ENCODE measurements at places on chromosomes 6 and 20.

- DNase-seq, result no peak
These were observed 8.6 kb upstream of the PFDN4 start for GRCh38 chr20:54199283-54199682.

GRCh38 chr6:131029626-131030297 is 33.3 kb downstream of the EPB41L2 start:
- DNase-seq, result no peak

- no peak for DNase-seq
These were observed 8.9 kb upstream of the AHCY start for GRCh38 chr20:34312024-34312460.

- DNase-seq, result no peak
These were observed 11.4 kb downstream of the ZC3H12D start for GRCh38 chr6:149473080-149474052.

GRCh38 chr6:122476131-122476530 is 4.5 kb upstream of the SERINC1 start:
- DNase-seq, result no peak

DNA sequence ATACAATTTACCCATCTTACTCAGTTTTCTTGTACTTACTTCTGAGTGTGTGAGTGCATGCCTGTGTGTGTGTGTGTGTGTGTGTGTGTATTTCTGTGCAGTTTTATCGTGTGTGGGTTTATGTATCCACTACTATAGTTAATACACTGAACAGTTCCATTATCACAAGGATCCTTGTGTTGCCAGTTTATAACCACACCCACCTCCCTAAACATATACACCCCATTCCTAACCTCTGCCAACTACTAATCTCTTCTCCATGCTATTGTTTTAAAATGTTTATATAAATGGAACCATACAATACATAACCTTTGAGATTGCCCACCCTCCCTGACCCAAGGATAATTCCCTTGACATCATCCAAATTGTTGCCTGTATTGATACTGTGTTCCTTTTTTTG is 18.7 kb downstream of the POFUT1 start:
- DNase-seq, result no peak

DNA sequence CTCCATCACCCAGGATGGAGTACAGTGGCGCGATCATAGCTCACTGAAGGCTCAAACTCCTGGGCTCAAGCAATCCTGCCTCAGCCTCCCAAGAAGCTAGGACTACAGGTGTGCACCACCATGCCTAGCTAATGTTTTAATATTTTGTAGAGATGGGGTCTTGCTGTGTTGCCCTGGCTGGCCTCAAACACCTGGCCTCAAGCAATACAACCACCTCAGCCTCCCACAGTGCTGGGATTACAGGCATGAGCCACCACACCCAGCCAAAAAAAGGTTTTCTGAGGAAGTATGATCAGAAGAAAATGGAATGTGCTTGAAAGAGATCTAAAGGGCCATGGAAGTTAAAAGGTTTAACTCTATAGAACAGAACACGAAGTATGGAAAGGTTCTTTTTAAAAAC is 8.7 kb downstream of the RBBP9 start:
- no peak for DNase-seq

GRCh38 chr6:35166520-35166919 is 25.4 kb upstream of the TCP11 start:
- DNase-seq, result no peak

DNA sequence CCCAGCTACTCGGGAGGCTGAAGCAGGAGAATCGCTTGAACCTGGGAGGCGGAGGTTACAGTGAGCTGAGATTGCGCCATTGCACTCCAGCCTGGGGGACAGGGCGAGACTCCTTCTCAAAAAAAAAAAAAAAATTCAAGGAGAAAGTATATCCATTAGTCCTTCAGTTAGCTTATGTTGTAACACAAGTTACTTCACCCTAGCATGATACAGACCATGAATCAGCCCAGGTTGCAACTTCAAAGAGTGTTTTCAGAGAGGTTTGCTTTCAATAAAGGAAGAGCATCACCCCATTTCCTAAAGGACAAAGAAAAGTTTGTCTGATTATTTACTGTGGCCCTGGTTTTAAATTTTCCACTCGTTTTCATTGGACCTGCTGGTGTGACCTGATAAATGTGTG is 73.0 kb downstream of the SERAC1 start:
- no peak for DNase-seq

GRCh38 chr6:1613688-1614447 is 4.2 kb downstream of the FOXC1 start:
- no peak for DNase-seq

DNA sequence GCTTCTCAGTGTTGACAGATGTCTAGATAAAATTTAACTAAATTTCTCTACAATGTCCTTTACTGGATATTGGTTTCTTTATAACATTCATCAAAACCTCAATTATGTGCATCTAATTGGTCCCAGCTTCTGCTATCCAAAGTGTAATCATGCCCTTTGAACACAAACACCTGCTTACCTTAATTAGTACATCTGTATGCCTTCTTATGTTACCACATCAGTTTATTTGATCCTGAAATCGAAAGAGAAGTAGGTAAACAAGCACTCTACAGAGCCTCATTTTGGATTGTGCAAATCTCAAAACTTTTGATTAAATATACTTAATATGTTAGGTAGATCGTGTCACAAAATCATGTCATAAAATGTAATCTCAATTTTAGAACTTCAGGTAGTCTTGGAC is 36.5 kb downstream of the TAB2 start:
- no peak for DNase-seq

DNA sequence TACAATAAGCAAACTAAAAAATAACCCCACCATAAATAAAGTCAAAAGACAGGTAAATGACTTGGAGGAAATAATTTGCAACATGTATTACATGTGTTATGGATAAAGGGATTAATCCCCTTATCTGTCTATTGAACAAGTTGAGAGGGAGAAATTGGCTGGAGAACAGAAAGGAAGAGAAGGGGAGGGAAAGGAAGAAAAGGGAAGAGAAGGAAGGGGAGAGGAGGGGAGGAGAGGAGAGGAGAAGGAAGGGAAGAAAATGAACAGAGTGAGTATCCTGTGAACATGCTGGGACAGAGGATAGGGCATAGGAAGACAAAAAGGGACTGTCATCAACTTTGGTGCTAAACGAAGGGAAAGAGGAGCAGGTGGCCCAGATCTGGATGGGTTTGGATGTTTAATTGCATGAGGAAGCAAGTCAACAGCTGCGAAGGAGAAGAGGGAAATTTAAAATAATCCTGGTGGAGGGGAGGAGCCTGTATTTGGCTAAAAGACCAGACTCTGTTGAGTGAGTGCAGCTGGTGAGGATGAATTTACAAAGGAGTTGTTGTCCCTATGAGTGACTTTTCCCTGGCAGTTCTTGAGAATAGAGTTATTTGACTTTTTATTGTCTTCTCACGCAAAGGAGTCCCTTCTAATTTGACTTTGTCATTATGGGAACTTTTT is 14.2 kb upstream of the SHLD1 start:
- DNase-seq, result no peak

DNA sequence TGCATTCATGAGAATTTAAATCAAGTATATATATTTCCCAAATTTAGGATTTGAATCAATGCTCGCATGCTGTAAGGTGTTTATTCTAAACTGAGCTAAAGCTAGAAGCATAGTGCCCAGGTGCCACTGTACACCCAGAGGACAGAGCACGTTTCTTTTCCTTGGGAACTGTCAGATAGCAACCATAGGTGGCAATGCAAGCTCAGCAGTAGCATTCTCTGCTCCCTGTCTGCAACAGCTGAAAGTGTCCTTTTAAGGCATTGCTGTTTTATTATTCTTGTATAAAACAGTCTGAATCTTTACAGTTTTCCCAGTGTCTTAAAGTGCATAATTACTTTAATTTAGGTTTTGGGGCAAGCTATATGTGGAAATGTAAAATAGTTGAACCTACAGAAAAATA is 443.4 kb upstream of the MMS22L start:
- DNase-seq, result no peak

Data from NCI-H187 treated with DMSO at 0.1 percent for 48 hours (cell line).